ENCODE measurements at places on chromosomes 13 and 19.

- no peak for DNase-seq
These were observed 17.7 kb upstream of the UPF1 start for GRCh38 chr19:18814063-18814462.

DNA sequence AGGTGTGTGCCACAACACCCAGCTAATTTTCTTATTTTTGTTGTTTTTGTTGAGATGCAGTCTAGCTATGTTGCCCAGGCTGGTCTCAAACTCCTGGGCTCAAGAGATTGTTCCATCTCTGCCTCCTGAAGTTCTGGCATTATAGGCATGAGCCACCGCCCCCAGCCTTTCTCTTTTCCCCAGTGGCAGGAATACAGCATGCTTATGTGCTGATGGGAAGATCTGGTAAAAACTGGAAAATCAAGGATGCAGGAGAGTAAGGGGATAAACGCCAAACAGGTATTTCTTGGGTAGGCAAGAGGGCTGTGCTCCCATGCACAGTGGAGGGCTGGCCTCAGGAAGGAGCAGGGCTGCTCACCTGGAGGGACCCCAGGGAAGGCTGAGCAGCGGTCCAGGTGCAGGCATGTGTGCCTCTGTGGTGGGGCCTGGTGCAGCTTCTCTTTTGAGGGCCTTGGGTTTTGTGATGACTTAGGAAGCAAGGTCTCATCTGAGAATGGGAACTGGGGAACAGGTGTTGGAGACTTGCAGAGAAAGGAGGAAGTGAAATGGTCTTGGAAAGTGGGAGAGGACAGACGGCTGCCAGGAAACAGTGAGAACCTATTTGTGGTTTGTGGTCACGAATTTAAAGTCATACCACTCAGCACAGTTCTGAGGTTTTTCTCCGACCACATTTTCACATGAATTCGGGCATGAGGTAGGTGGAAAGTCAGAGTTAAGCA, 106.5 kb downstream of the TEX26 start:
- DNase-seq: no peak

DNA sequence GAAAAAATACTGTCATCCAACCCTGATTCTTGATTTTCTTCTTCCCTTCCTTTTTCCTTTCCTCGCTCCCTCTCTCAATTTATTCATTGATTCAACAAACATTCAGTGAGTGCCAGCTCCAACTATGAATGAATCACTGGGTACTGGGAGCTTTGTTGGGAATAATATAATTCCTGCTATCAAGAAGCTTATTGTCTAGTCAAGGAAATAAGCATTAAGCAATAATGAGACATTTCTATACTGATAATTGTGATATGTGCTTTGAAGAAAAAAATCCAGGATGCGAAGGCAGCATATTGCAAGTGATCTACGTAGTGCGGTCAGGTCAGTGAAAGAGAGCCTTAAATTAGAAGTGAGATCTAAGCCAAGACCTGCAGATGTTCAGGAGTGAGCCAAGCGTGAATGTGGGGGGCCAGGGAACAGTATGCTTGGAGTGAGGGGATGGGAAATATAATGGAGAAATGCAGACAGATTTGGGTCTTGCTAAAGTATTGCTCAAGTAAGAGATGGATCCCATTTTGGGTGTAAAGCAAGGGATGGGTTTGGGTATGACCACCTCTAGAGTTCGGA, 253.5 kb downstream of the LHFPL6 start:
- no peak for DNase-seq

GRCh38 chr19:13902993-13903555, 2.8 kb downstream of the BRME1 start:
- no peak for DNase-seq

- DNase-seq: no peak
These were observed 95.3 kb downstream of the KL start for GRCh38 chr13:33111414-33112110.

DNA sequence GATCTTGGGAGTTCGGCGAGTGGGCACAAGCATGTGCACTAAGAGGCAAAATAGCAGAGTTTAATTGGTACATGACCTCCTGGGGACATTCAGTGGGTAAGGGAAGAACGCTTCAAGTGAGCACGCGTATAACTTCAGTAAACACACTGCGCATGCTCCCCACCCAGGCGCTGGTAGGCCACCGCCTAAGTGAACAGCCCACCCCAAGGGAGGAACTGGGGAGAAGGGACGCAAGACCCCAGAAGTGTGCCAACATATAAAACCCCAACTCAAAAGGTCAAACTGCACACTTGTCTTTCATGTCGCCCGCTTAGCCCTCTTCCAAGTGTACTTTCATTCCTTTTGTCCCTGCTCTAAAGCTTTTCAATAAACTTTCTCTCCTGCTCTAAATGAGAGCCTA, 10.5 kb upstream of the NTN5 start:
- DNase-seq: peak; percentile 12

DNA sequence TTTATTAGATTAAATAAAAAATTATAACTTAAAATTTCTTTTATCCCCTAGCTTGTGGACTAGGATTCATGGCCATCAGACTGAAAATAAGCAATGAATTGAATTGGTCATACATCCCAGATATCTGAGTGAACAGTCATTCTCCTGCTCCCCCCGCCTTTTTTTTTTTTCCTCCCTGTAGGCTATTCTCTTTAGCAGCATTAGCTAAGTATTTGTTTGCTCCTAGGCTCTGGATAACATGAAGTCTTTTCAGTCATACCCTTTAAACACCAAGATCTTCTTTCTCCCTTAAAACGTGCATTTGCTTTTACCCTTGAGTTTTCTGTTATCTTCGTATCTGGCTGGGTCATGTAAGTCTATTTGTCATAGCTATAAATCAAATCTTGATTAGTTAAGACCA, 866.7 kb upstream of the SPRY2 start:
- DNase-seq: no peak

- no peak for DNase-seq
These were observed 1674.9 kb upstream of the PCDH20 start for GRCh38 chr13:63090524-63090923.

GRCh38 chr19:29663861-29664752, 1.2 kb upstream of the PLEKHF1 start:
- DNase-seq: no peak

GRCh38 chr13:73948848-73949529, 185.2 kb downstream of the KLF12 start:
- no peak for DNase-seq

Measured in stimulated activated CD8-positive, alpha-beta memory T cell treated with anti-CD3 and anti-CD28 coated beads, Interleukin-7, amount 100 ng/mL, for 24 hours (primary cell).